ENCODE measurements at places on chromosomes 5 and 9.

GRCh38 chr9:69279084-69279731, 45.8 kb upstream of the ENTREP1 start:
- no peak for DNase-seq

- no peak for DNase-seq
Observed at GRCh38 chr5:161403996-161404395, 142.5 kb downstream of the GABRB2 start.

DNA sequence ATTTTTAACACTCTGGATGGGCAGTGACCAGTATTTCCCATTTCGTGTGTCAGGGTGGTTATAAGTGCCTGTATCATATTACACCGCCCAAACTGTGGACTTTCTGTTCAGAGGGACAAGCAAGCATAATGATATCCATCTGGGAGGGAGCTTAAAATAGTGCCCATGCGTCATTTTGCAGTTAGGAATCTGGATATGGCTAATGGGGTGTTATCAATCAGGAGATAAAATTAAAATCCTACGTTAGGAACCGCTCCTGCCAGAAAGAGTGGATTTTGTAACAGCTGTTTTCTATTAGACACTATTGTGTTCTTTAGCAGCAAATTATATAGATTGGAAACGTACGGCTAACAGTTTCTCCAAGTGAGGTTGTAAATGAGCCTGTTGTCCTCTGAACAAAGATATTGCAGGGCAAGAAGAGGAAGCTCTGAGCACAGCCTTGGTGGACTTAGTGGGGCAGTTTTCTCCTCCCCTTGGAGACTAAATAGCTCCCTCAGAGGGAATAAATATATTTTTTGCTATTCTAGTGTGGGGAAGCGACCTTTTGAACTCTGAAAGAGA, 160.4 kb downstream of the SPATA31D1 start:
- no peak for DNase-seq

GRCh38 chr5:81156732-81157131, 76.4 kb upstream of the CKMT2 start:
- DNase-seq = no peak

GRCh38 chr5:108220834-108221233, 161.1 kb downstream of the FBXL17 start:
- no peak for DNase-seq

DNA sequence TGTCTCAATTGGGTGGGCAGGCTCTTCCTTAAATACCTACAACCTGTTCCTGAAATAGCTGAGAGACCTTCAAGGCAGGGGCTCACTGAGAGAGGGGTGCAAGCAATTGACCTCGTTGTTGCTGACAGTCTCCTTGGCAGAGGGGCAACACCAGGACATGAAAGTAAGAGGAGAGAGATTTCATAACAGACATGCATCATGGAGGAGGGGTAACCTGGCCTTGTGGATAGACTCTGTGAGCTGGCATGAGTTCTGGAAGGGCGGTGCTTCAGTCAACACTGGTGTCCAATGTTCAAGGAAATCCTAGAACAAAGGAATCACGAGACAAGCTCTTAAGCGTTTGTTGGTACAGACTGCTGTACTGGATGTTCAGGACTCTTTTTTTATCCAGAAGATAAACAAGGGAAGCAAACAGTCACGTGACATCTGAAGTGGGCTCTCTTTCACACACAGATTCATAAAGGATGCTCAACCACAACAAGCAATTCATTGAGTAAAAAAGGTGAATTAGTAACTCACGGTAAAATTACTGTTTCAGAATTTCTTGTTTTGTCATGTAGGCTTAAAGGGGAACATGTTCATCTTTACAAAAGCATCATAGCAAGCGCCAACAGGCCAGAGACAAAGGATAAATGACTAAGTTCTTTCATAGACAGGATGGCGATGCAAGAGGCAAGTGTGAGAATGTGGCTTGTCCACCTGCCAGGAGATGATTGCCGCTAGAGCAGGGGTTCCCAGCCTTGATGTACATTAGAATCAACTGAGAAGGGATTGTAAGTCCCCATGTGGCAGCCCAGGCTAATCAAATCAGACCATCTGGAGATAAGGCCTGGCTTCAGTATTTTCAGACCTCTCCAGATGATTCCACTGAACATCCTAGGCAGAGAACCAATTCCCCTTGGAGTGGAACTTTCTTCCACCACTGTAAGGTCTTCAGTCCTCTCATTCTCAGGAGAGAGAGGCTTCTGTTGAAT, 20.7 kb downstream of the ANKRA2 start:
- DNase-seq = no peak
